ENCODE measurements at places on chromosomes 1 and 21. TPM values are rescaled to one million over a fixed set of nuclear protein-coding genes. Genes with fewer than 3 reads are reported as not detected.

DNA sequence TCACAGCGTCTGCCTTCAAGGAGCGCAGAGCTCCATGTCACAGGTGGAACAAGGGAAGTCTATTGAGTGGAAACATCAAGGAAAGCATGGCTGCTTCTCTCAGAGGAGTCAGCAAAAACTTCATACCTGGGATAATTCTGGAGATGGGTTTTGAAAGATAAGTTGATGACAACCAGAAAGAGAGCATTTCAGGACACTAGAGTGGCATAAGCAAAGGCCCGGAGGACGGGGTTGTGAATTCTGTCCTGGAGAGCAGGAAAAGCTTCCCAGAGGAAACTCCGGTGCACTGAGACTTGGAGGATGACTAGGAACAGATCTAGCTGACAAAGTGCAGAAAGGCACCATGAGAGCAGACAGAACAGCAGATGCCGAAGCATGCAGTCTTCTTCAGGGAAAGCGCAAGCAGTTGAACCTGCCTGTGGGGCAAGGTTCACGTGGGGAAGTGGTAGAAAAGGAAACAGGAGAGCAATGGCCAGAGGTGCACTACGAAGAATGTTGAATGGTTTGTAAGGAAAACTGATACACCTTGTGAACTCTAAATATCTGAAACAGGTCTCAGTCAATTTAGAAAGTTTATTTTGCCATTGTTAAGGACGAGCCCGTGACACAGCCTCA is 222.9 kb downstream of the PLPP3 start:
- DNase-seq: no peak
- H3K4me3 ChIP-seq: no peak overlapping the region
- H3K27me3 ChIP-seq: no peaks in the 10 kb centered on the region
- no peak overlapping the region for H3K27ac ChIP-seq
- peaks cover 17% of the 10 kb centered on the region for H3K4me1 ChIP-seq
- H3K36me3 ChIP-seq: no peaks in the 10 kb centered on the region

DNA sequence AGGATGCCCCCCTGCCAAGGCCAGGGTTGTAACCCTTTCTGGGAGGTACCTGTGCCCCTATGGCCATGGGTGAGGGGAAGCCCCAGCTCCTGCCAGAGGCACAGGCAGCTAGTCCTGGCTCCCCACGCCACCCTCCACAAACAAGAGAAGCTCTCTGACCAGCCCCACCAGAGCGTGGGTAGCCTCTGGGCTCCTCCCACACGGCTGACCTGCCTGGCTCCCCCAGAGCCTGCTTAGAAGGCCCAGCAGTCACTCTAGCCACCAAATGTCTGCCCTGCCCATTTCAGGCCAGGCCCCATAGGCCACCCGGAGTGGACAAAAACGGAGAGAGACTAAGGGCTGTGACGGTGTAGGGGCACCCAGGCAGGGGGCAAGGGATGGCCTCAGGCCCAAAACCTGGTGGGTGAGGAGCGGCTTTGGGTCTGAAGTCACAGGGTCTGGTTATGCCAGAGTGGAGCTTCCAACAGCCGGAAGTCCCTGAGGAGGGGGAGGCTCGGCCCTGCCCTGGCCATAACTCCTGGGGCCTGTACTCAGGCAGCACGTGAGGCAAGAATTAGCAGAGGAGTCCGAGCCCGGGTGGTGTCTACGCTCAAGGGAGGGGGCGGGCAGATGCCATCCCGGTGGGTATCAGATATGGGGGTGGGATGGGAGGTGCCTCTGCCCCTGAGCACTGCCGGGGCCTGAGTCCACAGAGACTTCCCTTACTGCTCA is 155.4 kb downstream of the CASZ1 start:
- H3K36me3 ChIP-seq: no peaks in the 10 kb centered on the region
- no peak overlapping the region for H3K4me3 ChIP-seq
- no peak overlapping the region for H3K27ac ChIP-seq
- H3K4me1 ChIP-seq: peaks cover 10% of the 10 kb centered on the region

- H3K4me1 ChIP-seq: peaks cover 26% of the 10 kb centered on the region
- H3K4me3 ChIP-seq: no peak overlapping the region
- no peaks in the 10 kb centered on the region for H3K27me3 ChIP-seq
- peak overlapping the region; percentile 3 for H3K27ac ChIP-seq
- DNase-seq: no peak
These were observed 3.0 kb downstream of the NMNAT1 start for GRCh38 chr1:9946315-9946714.

LENEP gene
- total RNA-seq: 0.72 TPM

DNA sequence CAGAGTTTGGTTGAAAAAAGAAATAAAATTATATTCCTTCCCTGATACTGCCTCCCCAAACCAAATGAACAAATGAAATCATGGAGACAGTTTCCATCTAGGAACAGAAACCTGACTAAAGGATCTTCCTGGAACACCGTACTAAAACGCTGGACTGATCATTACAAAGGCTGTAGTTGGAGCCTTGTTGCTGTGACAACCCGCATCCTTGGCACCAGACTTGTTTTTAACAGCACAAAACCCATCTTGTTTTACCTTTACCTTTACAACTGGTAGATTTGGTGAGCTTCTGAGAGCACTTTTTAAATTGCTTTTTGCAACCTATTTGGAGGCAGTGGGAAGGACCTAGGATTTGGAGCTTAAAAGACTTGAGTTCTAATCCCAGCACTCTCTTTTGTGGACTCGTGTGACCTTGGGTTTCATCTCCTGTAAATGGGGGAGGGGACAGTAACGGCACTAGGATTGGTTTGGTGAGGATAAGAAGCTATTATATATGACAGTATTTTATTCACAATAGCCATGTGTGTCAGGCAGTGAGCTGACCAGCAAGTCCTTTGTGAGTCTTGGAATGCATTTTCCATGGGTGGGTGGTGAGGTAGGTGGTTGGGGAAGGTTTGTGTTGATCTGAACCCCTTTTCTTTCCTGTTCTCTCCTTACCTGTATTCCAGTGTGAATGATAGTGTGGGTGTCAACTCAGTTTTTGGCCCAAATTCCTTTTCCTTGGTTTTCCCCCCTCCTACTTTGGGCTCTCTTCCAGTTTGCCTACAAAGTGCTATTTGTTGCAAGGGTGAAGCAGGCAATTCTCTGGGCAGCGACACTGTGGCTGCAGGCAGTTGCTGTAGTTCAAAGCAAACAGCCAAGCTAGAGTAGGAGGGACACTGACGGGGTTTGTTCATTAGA is 12.6 kb downstream of the LRRC8D start:
- no peak for DNase-seq
- H3K27ac ChIP-seq: no peak overlapping the region
- H3K4me1 ChIP-seq: peaks cover 10% of the 10 kb centered on the region
- no peaks in the 10 kb centered on the region for H3K27me3 ChIP-seq
- H3K36me3 ChIP-seq: no peaks in the 10 kb centered on the region

Measured in chondrocyte (in vitro differentiated cells).